Stimulated activated naive B cell treated with anti-CD40 and anti-IgM and Interleukin-4, amounts not matched to agents 10 μg/mL and 1 μg/mL and 100 μg/mL, for 72 hours (primary cell): ENCODE measurements at places on chromosomes 16 and 17.
A peak's percentile ranks its signal among the peaks of the same experiment; 100 is the strongest.

DNA sequence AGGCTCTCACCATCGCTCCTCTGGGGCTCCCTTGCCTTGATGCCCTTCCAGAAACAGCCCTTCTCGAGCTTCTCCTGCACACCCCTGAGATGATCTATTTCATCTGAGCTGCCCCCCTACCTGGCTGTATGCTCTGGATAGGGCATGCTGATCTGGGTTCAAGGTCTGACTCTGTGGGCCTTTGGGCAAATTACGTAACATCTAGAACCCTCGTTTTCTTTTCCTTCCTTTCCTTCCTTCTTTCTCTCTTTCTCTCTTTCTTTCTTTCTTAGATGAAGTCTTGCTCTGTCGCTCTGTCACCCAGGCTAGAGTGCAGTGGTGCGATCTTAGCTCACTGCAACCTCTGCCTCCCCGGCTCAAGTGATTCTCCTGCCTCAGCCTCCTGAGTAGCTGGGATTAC lies 20.3 kb downstream of the TNS4 start:
- DNase-seq = no peak

GRCh38 chr17:21302711-21303425 lies 18.4 kb downstream of the MAP2K3 start:
- DNase-seq = no peak

GRCh38 chr17:61669522-61669921 lies 78.5 kb upstream of the NACA2 start:
- no peak for DNase-seq

DNA sequence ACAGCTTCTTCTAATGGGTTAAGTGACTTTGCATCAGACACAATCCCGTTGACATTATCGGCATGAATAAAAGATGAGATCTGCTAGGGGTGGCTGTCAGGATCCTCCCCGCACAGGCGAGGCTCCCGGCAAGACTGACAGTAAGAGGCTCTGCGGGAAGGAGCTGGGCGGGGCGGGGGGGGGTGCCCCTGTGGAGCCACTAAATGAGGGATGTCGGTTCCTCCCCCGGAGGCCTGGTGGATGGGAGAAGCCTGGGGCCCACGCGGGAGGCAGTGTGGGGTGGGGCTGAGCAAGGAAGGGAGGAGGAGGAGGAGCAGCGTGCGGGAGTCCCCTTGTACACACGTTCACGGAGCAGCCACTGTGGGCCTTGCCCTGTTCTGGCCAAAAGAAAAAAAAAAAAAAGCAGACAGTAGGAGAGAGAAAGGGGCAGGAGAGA lies 190.9 kb upstream of the GSE1 start:
- no peak for DNase-seq

DNA sequence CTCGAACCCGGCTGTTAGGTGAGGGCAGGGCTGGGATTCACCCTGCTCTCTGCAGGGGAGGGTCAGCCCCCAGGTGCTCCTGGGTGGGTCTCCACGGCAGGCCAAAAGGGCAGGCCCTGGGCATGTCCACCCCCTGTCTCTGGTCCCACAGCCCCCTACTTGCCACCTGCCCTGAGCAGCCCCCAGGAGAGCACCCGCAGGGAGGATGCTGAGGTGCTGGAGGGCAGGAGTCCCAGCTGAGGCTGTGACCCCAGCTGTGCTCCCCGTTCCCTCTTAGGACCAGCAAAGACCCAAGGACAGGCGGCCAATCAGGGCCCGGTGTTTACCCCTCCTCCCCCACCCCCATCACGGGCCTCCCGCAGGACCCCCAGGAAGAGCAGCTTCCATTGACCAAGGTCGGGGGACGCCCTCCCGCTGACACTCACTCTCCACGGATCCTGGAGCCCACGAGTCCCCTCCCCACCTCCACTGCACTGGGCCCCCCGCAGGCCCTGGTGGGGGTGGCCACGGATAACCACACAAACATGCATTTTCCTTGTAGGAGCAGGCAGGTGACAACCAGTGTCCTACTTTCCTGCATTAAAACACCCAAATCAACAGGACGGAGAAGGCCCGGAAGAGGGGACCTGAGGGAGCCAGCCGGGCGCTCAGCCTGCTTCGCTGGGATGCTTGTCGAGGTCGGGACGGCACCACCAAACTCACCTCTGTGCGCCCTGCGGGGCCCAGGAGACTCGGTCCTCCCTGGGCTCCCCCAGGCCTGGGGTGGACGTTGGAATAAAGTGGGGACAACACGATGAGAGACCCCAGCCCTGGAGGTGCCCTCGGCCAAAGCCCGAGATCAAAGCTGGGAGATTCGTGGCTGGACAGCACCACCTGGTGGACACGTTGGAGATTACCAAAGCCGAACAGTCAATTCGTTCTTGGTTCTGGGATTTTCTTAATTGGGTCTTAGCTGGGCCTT lies 22.5 kb upstream of the ENPP7 start:
- peak; percentile 31 for DNase-seq

GRCh38 chr17:20966870-20967269 lies 75.9 kb downstream of the USP22 start:
- DNase-seq = no peak

- no peak for DNase-seq
Measured at GRCh38 chr17:62172492-62173291, 107.6 kb upstream of the MED13 start.

- no peak for DNase-seq
Measured at GRCh38 chr16:1426734-1427471, 4.0 kb upstream of the PERCC1 start.

GRCh38 chr17:32104158-32104557 lies 38.1 kb upstream of the RHOT1 start:
- no peak for DNase-seq
